AG10803 (cell line): ENCODE measurements at places on chromosomes 12 and 14.

DNA sequence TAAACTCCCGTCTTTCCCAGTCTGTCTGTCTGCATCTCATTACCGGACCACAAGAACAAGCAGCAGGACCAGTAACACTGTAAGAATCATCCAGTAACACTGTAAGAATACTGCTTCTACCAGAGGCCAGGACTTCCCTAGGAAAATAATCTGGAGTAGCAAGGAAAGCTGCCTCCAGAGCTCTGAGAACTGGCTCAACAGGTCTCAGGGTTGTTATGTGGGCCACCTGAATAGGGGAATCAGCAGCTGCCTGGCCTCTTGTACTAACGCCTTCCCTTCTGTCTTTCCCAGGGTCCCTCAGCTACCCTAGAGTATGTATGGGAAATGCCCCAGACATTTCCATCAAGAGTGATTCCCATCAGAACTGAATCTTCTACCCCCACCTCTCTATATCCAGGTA, 954 bp upstream of the SLC39A2 start:
- no peak for DNase-seq

- no peak for DNase-seq
Observed at GRCh38 chr14:36477266-36477665, 42.8 kb downstream of the NKX2-1 start.

DNA sequence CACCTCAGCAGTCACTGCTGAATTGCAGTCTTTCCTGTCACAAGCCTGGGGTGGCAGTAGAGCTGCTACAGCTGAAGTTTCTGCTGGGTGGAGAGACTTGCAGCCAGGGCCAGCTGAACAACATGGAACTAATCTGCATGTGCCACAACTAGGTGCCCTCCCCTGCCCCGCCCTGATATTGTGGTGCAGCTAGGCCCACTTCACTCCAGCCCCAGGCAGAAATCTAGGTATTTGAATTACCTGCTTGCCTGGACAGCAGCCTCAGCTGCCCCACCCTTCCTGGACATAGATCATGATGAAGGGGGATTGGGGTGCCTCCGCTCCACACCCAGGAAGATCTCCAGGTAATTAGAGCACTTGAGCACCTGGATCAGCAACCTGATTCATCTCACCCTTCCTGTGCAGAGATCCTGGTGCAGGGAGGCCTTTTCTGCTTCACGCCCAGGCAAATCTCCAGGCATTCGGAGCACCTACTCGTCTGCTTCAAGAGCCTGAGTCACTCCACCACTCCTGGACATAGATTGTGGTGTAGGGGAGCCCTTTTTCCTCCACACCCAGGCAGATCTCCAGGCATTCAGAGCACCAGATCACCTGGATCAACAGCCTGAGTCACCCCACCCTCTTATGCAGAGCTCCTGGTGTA, 477.0 kb downstream of the SOX5 start:
- DNase-seq, result no peak

DNA sequence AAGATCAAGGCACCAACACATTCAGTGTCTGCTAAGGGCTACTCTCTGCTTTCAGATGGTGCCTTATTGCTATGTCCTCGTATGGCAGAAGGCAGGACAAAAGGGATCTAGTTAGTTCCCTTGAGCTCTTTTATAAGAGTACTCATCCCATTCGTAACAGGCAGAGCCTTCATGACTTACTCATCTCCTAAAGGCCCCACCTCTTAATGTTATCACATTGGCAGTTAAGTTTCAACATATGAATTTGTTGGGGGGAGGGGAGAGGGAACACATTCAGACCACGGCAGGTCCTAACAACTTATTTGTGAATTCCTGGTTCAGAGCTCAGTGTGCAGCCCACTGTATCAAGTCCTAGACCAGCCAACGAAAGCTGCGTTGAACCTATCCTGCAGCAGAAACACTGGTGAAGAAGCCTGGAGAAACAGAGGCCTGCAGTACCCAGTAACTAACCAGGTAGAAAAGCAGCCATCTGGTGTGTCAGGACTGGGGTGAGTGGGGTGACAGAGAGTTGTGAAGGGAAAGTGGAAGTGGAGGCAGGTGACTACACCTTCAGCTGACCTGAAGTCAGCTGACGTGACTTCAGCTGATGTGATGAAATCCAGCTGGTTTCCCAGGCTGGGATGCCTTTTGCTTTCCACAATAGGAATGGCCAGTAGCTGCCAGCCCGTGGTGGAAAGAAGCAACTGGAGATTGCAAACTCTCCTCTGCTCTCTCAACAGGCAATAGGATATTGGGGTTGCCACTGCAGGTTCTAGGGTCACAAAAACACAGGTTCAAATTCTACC, 101.6 kb upstream of the PLXNC1 start:
- DNase-seq, result no peak

DNA sequence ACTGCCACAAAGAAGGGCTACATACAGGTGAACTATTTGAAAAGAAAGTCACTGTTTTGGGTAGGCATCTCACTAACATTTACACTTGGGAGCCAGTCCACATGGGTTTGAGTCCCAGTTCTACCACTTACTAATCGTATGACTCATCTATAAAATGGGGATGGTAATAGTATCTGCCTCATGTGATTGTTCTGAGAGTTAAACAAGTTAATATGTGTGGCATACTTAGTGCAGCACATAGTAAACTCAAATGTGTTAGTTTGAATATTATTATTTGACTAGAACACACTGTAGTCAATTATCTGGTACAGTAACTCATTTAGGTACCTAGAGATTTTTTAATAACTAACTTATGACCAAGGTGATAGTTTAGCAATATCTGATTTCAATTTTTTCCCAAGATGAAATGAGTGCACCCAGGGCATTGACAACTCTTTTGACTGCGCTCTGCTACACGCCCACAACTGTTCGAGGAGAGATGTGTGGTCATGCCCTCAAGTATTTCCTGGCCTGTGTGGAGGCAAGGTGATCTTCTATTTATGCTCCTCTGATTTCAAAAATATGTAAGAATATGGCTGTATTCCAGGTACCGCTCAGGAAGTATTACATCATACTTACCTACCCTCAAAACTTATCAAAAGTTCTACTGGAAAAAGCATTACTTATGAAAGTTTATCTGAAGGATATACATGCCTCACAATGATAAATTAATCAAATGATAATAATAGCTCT, 210.6 kb upstream of the EGLN3 start:
- no peak for DNase-seq

GRCh38 chr14:100108042-100108825, 43.0 kb downstream of the EVL start:
- peak; percentile 69 for DNase-seq
